AG09309 (cell line): ENCODE measurements at places on chromosomes 11 and 22.

GRCh38 chr11:66701432-66702240 is 23.9 kb upstream of the RBM4B start:
- DNase-seq: no peak

- no peak for DNase-seq
These were observed 505 bp downstream of the NUDT22 start for GRCh38 chr11:64226507-64227051.

DNA sequence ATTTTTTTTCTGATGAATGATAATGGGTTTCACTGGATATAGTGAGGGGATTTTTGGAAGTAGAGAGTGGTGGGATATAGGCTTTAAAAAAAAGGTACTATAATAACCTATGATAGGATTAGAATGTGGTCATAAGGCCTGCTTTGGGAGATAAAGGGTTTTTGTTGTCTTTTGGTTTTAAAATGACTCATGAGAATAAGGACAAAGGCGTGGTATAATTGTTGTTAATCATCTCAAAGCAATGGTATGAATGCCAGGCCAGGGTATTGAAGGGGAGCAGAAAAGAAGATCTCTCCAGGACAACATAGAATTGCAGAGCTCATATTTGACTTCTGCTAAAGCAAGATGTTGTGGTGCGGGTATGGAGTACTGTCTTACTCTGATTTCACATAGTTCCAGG is 579.4 kb downstream of the JRKL start:
- DNase-seq: no peak

DNA sequence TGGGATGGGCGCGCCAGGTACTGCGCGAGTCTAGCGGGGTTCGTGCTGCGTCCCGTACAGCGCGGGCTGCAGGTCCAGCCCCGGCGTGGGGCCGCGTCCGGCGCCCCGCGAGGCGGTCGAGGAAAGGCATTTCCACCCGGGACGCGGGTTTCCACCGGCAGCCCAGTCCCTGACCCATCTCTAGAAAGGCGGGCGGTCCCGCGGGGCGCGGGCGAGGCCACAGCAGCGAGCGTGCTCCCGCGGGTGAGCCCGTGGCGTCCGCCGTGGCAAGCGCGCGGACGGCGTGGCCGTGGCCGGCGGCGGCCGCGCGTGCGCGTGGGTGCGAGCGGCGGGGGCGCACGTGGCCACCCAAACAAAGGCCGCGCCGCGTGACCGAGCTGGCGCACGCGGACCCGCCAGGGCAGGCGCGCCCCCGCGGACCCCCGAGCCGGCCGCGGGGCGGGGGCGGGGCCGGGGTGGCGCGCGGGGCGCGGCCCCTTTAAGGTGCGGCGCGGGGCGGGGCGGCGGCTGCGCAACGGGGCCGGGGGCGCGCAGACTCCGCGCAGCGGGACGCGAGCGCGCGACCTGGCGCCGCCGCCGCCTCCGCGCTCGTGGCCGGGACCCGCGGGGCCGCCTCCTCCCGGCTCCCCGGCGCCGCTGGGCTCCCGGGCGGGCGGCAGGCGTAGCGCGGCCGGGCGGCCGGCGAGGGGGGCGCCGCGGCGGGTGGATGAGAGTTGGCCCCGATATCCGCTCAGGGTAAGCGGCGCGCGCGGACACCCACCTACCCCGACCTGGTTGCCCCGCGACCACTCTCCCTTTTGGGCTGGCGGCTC is 39.3 kb upstream of the CELSR1 start:
- no peak for DNase-seq

- DNase-seq: no peak
These were observed 78.7 kb downstream of the HORMAD2 start for GRCh38 chr22:30158744-30159500.
